ENCODE measurements at places on chromosomes 1 and 21.

DNA sequence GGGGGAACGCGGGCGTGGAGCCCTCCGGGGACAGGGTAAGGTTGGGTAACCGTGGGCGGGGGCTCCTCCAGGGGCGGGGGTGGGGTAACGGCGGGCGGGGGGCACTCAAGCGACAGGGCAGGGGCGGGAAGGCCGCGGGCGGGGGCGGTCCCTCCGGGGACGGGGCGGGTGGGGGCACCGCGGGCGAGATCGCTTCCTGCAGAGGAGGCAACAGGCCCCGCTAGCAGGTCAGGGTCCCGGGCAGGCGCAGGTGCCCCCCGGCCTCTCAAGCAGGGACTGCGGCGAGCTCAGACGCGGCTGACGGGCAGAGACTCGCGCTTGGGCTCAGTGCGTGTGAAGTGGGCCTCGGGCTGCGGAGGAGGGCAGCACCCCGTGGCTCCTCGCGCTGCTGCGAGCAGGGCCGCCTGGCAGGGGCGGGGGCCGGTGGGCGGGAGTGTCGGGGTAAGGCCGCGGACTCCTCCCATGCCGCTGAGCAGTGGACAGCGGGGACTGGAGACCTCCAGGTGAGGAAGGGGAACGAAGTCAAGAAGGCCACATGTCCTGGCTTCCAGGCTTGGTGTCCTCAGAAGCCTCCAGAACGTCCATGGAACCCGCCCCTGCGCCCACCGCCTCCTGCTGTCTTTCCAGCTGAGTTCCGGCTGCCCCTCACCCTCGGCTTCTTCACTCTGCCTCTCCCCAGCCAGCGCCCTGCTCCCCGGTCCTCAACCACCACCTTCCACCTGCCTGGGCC, 627 bp upstream of the GNB1 start:
- DNase-seq, result no peak

DNA sequence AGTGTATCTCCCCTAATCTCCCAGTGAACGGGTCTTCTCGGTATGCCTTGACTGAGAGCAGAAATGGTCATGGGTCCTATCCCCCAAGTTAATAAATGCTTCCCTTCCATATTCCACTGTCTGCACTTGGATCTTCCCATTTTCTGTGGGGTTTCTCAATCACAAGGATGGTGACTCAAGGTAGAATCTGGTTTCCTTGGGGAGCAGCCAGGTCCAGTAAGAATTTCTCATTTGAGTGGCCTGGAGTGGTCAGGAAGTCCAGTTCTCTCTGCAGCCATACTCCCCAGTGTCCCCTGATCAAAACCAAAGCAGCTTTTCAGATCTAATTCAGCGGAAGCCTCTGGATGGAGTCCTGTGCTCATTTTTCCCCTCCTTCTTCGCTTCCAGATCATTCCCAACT, 14.8 kb upstream of the SLC27A3 start:
- DNase-seq, result no peak

DNA sequence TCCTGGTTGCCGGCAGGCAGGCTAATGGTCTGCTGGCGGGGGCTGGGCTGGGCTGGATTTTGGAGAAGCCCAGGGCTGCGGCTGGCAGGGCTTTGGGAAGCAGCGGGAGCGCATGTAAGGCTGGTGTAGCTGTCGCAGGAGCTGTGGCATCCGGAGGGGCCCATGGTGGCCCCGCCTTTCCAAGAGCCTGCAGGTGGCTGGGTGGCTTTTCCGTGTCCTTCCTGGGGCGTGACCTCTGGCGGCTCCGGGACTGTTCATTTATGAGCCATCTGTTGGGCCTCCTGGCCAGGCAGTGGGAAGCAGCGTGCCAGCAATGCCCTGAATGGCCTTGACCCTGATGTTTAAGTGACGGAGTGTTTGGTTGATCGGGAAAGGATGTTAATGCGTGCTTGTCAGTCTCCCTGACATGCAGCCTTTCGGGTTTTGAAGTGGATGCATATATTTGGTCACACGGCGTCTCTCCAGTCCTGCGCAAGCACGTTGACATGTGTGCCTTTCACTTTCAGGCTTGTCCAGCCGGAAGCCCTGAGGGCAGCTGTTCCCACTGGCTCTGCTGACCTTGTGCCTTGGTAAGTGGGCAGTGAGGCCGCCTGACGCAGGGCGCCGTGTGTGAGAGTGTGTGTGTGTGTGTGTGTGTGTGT, 38.5 kb downstream of the AGPAT3 start:
- no peak for DNase-seq

DNA sequence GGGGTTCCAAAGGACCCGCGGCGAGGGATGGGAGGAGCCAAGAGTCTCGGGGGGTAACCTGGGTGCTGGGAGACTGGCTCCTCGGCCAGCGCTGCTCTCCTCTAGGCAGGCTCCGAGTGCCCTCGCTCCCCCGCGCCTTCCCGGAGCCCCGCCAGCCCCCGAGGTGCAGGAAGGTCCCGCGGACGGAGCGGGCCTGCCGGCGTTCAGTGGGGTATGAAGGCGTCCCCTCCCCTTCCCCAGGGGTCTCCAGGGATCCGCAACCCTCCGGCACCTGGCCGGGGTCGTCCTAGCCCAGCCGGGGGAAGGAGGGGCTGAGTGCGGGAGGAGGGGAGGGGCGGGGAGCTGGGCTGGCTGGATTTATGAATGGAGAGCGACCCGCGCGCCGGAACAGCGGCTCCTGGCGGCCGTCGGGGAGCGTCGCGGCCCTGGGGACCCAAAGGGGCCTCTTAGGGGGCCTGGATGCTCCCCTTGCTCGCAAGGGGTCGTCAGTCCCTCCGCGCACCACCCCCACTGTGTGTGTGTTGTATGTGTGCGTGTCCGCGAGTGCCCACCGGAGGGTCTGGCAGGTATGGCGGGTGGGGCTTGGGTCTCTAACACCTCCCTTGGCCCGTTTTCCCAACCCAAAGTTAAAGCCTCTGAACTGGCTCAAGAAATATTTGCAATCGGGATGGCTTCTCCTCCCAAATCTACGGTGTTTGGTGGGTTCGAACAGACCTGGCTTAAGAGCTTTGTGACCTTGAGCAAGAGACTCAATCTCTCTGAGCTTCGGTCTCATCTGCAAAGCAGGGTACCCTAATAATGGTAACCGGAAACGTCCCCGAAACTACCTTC, 642 bp downstream of the HCRTR1 start:
- no peak for DNase-seq

All from stimulated activated CD4-positive, alpha-beta T cell treated with anti-CD3 and anti-CD28 coated beads, Interleukin-15, amount 100 ng/mL, for 1 hour (primary cell).